ENCODE measurements at places on chromosomes 5 and 9.

DNA sequence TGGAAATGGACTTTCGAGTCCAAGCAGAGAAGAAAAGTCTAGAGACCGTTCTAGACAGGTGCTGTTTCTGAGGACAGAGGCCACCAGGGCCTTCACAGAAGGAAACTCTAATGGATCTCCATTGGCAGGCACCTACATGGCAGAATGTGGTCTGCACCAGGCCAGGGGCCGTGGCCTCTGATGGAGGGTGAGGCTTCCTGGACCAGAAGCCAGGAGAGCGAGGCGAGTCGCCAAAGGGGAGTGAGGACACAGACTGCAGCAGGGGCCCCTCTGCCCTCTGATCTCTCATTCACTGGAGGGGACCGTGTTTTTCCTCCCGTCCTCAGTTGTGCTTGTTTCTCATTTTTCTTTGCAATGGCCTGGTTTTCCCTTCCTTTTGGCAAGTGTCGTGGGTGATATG, 41.1 kb downstream of the ALG2 start:
- no peak for DNase-seq

- DNase-seq = no peak
These were observed 22.7 kb downstream of the TRIM36 start for GRCh38 chr5:115147052-115147451.

DNA sequence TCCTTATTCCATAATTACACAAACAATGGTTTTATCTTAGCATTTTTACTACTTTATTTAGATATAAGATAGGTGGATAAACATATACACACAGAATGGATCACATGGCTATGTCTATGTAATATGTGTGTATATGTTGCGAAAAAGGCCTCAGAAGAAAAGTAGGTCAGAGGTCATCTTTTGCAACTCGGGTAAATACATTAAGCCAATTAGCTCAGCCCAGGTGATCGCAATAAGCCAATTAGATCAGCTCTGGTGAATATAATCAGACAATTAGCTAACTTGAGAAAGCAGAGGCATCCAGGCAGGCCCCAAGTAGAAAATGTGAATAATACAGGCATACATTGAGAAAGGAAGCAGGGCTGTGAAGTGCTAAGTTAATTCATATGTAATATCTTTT, 24.3 kb downstream of the SLCO4C1 start:
- DNase-seq = no peak

DNA sequence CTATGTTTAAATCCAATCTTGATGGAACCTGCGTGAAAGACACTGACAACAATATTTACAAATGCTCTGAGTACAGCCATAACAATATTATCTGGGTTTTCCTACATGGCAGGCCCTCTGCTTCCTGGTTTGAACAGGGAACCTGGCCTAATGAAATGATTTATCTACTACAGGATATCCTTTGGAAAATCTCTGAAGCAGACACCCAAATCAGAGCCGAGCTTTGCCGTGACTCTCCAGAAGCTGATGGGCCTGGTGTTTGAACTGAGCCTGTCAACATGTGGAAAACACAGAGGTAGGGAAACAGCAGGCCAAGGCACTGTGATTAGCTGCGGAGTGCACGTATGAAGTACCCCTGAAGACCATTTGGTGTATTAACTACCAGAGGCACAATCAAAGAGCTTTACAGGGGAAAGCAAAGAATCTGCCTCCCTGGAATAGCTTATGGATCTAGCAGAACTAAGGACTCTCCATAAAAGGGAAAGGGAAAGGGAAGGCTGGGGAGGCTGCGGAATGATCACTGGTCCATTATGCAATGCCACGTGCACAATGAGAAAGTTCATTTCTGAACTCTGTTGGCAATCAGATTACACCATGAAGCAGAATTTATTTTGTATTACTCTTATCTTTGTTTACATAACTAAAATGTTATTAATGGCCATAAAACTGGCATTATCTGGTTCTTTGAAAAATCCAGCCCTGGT, 321.9 kb downstream of the EBF1 start:
- peak; percentile 24 for DNase-seq

GRCh38 chr5:38022631-38023030, 182.8 kb upstream of the GDNF start:
- DNase-seq = no peak

DNA sequence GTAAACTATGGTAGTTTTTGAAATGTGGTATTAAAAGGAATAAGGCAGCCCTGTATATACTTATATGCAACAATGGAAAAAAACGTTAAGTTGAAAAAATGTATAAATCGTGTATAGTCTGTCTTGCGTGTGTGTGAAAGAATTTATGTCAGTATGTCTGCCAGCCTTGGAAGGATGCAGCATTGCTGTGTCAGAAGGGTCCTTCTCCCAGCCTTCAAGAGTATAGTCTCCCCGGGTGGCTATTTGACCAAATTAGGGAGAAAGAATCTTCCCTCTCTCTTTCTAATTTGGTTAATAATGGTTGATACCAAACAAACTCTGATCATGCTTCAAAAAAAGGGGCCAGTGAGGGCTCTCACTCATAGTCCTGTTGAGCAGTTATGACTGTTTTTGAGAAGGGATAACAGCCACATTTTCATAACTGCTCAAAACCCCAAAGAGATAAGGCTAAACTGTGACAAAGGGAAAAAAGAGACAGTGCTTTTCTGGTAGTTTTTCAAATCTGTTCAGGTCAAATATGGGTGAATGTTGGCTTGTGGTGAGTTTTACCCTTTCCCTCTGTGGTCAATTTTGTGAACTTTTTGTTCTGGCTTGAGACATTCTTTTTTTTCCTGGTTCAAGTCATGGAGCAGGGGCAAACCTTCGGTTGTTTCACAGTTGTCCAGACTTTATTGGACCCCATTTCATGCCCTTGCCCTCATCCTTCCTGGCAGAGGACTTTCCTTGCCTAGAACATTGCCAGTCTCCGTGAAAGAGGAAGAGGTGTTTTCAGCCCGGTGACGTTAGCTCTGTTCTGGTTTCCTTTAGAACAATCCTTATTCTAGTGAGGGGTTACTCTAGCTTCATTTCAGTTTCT, 21.0 kb downstream of the SNX30 start:
- DNase-seq = no peak

GRCh38 chr9:136686794-136687711, at the start of gene AGPAT2:
TSS of gene AGPAT2 (minus strand) at chr9:136687457. CDS start at chr9:136687357, 100 bp downstream.
- DNase-seq = peak; percentile 37

DNA sequence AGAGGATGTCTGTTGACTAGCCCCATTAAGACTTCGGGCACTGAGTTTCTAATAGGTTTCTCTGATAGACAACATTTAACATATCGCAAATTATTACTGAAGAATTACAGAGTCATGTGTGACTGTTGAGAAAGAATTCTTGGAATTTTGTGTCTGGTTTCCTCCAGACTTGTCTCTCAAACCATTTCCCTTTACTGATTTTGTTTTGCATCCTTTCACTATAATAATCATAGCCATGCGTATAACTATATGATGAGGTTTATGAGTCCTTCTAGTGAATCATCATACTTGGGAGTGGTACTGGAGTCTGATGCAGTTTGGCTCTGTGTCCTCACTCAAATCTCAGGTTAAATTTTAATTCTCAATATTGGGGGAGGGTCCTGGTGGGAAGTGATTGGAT, 27.0 kb downstream of the ZNF169 start:
- DNase-seq = no peak

GRCh38 chr9:115374724-115375268, 256.8 kb upstream of the TNC start:
- DNase-seq = no peak

GRCh38 chr9:88658311-88658822, 123.4 kb downstream of the NXNL2 start:
- peak; percentile 20 for DNase-seq

Data from NCI-H226 (cell line).